ENCODE measurements at places on chromosomes 7 and 10.

GRCh38 chr10:114329634-114330365 is 74.5 kb downstream of the AFAP1L2 start:
- no peak for DNase-seq

GRCh38 chr7:99788554-99788953 is 4.6 kb upstream of the CYP3A4 start:
- peak; percentile 3 for DNase-seq

- no peak for DNase-seq
These were observed 2.0 kb downstream of the ANLN start for GRCh38 chr7:36391436-36392198.

GRCh38 chr10:14074062-14074884 is 256.5 kb downstream of the FRMD4A start:
- no peak for DNase-seq

- no peak for DNase-seq
These were observed 260.1 kb upstream of the HABP2 start for GRCh38 chr10:113292743-113293142.

DNA sequence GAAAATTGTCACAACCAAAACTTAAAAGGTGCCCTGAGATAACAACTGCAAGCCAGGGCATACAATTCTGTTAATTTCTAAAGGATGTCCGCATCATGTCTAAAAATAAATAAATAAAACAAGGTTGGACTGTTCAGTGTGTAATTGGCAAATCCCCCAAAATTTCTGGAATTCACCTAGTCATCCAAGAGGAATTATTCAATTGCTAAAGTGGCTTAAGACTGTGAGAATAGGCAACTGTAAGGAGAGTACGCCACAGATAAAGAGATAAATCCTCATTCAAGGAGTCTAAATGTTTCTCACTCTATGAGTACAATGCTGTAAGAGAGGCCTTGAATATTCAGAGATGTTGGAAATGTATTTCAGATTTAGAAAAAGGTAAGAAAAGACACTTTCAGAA is 37.2 kb downstream of the PIK3AP1 start:
- DNase-seq = no peak

GRCh38 chr10:102534333-102534732 is 30.6 kb downstream of the SUFU start:
- no peak for DNase-seq

GRCh38 chr10:100636848-100637553 is 101.3 kb downstream of the HIF1AN start:
- no peak for DNase-seq

DNA sequence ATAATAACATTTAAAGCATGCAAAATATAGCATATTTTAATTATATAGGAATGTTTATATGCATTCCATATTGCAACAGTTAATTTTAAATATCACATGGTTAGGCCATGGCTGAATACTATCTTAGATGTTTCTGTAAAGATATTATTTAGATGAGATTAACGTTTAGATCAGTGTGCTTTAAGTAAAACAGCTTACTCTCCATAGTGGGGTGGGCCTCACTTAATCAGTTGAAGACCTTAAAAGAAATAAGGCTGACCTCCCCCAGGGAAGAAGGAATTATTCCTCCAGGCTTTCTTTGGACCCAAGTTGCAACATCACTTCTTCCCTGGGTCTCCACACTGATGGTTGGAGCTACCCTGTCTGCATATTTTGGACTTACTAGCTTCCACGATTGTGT is 1246.5 kb downstream of the TYW1 start:
- no peak for DNase-seq

- DNase-seq = no peak
These were observed 196.4 kb upstream of the POM121L12 start for GRCh38 chr7:52838981-52839411.

DNA sequence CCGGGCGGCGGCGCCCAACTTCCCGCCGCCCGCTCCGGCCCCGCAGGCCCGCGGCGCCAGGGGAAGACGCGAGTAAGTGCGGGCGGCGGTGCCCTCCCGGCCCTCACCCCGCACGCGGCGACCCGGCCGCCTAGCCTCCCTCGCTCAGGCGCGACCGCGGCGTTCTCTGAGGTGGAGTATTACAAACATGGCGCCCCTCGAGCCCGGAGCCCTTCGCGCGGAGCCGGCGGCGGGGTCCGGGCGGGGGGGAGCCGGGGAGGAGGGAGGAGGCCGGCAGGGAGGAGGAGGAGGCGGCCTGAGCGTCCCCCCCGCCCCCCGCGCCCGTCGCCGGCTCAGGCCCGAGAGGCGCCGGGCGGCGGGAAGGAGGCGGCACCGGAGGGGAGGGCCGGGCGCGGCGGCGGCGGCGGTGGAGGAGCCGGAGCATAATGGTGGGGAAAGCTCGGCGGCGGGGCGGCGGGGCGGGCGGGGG is at the start of gene ZMYND11:
Gene ZMYND11, plus strand, starts transcription at position 324 of the 469 bp plus-strand sequence. CDS start 44,558 bp downstream, outside the sequence.
- peak; percentile 58 for DNase-seq

DNA sequence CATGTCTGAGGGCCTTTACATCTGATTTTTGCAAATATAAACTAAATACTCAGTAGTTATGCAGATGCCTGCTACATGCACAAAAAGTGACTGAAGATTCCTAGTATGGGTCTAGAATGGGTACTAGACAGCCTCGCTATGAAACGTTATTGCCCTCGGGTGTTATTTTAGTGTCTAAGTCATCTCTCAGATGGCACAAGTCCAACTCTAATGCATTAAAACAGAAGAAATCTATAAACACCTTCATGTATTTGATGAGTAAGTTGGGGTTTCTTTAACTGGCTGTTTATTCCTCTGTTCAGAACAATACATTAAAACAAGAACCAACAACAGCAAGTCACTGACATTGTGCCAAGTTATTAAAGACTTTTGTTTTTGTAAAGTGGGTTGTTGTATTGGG is 41.6 kb downstream of the TEX36 start:
- no peak for DNase-seq

- DNase-seq = no peak
These were observed 127.8 kb downstream of the ICA1 start for GRCh38 chr7:8134089-8134733.

- peak; percentile 48 for DNase-seq
These were observed 61.9 kb downstream of the FOXL3 start for GRCh38 chr7:351681-352480.

DNA sequence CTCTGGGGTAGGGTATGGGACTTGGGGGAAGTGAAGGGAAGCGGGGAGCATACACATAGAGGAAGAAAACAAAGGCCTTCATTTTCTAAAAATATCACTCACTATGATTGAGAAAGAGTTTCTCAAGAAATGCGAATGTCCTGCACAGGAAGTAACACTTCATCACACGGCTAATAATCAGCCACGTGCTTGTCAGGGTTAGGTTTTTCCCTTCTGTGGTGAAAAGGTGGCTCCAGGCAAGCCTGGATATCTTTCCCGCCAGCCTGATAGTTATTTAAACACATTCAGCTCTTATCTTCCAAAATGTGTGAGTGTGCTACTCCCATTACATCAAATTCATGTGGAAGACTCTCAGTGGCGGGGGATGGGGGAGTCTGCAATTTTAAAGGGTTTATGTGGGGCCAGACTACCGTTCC is 166.4 kb upstream of the ADO start:
- no peak for DNase-seq

- no peak for DNase-seq
These were observed 2.0 kb downstream of the ANKRD2 start for GRCh38 chr10:97574374-97575126.

DNA sequence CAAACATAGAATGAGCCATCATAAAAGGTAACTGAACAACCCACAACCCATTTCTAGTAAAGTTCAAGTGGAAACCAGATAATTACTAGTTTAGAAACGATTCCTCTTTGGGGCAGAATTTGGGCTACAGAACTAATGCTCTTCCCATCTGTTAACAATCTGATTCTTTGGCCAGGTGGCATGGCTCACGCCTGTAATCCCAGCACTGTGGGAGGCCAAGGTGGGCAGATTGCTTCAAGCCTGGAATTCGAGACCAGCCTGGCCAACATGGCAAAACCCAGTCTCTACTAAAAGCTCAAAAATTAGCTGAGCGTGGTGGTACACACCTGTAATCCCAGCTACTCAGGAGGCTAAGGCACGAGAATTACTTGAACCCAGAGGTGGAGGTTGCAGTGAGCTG is 18.5 kb downstream of the CYP51A1 start:
- no peak for DNase-seq

DNA sequence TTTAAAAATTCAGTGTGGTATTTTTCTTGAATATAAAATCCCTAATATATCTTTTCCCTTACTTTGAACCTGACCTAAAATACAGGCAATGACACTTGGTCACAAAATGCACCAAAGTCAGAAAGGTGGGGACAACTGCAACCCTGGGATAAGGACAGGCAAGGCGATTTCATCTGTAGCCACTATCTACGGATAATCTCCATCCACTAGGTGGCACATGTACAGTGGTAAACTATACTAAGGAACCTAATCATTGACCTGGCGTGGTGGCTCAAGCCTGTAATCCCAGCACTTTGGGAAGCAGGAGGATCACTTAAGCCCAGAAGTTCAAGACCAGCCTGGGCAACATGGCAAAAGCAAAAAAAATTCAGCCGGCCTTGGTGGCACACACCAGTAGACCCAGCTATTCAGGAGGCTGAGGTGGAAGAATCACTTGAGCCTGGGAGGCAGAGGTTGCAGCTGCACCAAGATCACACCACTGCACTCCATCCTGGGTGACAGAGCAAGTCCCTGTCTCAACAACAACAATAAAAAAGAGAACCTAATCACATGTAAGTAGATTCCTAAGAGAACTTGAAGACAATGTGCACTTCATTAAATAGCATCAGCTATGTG is 98.9 kb downstream of the KMT2C start:
- no peak for DNase-seq

GRCh38 chr10:427761-428519 is 261.5 kb downstream of the DIP2C start:
- DNase-seq = no peak

DNA sequence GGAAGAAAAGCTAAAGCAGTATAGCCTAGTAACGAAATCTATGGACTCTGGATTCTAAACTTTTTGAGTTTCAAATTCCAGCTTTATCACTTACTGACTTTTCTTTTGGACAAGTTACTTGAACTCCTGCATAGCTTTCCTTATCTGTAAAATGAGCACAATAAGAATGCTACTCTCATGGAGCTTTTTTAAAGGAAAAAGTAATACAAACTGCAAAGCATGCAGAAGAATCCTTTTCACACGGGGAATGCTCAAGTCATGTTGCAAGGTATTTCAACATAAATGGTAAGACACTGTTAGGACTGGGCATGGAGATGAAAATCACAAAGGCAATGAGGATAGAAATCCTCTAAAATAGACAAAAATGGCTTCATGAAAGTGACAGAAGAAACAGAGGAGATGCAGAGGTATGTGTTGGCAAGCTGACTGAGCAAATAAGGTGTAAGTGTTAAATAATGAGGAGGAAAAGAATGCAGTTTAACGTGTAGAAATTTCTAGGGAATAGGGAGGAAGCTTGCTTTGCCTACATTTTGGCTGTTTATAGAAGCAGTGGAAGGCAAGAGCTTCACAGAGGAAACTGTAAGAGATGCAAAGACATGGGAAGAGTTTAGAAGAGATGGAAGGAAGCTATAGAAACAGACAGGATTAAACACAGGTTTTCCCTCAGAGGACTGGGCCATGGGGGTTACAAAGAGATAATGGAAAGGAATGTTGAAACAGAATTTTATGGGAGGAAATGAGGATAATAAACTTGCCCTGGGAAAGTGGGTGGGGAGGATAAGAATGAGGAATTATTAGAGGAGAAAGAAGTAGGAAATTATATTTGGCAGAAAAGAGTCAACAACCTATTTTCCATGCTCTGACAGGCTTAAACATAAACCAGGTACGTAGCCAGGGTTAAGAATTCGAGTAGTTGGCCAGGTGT is 28.8 kb upstream of the SNX13 start:
- no peak for DNase-seq

GRCh38 chr7:103063895-103064294 is 10.7 kb downstream of the FBXL13 start:
- no peak for DNase-seq

DNA sequence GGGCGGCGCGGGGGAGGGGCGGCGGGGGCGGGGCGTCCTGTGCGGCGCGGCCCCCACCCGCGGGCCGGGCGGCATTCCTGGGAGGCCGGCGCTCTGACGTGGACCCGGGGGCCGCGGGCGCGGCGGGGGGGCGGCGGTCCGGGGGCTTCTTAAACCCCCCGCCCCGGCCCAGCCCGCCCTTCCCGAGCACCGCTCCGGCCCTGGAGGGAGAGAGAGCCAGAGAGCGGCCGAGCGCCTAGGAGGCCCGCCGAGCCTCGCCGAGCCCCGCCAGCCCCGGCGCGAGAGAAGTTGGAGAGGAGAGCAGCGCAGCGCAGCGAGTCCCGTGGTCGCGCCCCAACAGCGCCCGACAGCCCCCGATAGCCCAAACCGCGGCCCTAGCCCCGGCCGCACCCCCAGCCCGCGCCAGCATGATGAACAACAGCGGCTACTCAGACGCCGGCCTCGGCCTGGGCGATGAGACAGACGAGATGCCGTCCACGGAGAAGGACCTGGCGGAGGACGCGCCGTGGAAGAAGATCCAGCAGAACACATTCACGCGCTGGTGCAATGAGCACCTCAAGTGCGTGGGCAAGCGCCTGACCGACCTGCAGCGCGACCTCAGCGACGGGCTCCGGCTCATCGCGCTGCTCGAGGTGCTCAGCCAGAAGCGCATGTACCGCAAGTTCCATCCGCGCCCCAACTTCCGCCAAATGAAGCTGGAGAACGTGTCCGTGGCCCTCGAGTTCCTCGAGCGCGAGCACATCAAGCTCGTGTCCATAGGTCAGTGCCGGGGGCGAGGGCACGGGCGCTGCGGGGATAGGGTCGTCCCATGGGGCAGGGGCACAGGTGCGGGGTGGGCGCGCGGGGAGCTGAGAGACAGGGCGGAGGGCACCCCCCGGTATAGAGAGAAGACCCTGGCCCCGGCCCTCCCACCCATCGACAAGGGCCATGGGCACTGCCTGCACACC is at the start of gene FLNC:
Gene FLNC, plus strand, starts transcription at position 176 of the 947 bp plus-strand sequence. Its CDS starts 232 bp downstream, at position 408.
- DNase-seq = peak; percentile 28

GRCh38 chr10:1372212-1372611 is 316.0 kb downstream of the WDR37 start:
- DNase-seq = no peak

- DNase-seq = peak; percentile 1
These were observed 158.4 kb upstream of the NEBL start for GRCh38 chr10:21055339-21056135.

- DNase-seq = no peak
These were observed 126.5 kb upstream of the JCAD start for GRCh38 chr10:30185916-30186315.

DNA sequence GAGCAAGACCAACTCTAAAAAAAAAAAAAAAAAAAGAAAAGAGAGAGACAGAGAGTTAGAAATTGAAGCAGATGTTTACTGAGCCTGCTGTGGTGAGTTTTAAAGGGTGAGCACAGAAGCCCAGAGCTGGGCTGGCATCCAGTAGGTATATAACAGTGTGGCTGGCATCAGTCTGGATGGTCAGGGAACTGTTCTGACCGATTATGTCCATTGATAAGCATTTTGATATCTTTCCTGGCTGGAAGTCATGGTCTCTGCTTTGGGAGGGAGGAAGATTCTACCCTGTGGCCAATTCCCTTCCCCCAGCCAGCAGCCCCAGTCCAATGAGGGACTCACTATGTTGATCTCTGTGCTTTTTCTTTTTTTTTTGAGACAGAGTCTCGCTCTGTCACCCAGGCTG is 65.2 kb upstream of the PODXL start:
- no peak for DNase-seq

- DNase-seq = no peak
These were observed 649 bp downstream of the SCD start for GRCh38 chr10:100347568-100348195.

- no peak for DNase-seq
These were observed 33.1 kb upstream of the EPC1 start for GRCh38 chr10:32379950-32380551.

GRCh38 chr7:78172933-78173591 is 374.5 kb downstream of the PHTF2 start:
- no peak for DNase-seq
